HFFc6 (cell line): ENCODE measurements at places on chromosomes 1 and 21.

DNA sequence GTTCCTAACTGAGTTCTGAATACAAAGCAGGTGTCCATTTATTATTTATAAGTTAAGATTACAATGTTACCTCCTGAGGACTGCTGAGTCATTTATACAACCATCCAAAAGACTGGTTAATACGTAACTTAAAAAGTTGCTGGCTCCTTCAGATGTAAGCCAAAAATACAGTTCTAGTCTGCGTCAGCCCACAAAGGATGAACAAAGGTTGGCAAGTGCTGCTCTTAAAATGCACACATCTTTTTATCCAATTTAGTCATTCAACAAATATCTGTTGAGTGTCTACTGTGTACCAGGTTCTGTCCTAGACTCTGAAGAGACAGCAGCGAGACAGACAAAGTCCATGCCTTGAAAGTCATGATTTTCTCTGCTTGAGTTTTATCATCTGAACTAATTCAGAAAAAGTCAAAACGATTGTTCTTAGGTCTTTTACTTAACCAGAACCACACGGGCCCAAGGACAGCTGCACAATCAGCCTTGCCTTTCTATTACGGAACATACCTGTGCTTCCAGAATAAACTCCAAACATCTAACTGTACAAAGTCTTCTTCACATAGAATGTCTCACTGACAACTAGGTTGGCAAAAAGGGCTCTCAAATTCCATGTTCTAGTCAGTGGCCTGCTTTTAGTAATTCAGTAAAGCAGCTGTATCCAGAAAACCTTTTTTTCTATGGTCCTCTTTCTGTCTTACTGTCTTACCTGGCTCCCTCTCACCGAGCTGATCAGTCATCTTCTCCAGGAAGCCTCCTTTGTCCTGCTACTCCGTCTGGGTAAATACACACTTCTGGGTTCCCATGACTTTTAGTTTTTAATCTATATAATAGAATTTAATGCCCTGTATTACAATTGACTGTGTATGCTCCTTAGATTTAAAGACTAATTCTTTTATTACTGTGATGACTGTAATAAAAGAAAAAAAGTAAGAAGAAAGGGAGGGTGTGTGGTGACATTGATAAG is 15.5 kb upstream of the CNN3 start:
- no peak for DNase-seq

DNA sequence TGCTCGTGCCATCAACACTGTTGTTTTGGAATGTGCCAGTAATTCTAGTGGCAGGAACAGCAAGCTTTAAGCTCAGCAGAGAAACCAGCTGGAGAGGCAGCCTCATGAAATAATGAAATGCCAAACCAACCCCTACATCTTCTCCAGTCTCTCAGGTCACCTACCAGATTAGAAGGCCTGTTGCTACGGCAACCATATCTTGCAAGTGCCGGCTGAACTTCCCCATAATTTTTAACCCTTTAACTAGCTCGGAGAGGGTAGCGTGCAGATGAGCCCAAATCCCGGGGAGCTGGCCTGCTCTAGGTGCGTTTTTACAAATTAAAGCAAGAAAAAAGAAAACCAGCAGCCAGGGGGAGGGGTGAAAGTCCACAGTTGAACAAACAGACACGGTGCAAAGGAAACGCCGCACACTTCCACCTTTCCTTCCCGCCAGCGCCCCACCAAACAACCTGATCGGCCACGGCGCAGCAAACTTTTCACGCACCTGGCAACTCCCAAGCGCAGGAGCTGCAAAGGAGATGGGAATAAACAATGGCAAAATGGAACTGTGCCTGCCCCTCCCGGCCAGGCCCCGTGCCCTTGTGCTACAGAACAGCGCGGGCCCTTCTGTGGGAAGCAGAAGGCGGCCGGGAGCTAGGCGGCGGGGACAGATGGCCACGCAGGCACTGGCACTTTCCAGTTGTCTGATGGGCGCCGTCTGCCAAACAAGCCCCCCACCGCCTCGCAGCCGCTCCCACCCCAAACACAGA is 50.1 kb downstream of the SSBP3 start:
- DNase-seq: no peak

GRCh38 chr1:53334312-53334711 is 6.4 kb upstream of the LRP8 start:
- no peak for DNase-seq

- DNase-seq: peak; percentile 3
Observed at GRCh38 chr1:29849038-29849750, 612.9 kb downstream of the PTPRU start.

DNA sequence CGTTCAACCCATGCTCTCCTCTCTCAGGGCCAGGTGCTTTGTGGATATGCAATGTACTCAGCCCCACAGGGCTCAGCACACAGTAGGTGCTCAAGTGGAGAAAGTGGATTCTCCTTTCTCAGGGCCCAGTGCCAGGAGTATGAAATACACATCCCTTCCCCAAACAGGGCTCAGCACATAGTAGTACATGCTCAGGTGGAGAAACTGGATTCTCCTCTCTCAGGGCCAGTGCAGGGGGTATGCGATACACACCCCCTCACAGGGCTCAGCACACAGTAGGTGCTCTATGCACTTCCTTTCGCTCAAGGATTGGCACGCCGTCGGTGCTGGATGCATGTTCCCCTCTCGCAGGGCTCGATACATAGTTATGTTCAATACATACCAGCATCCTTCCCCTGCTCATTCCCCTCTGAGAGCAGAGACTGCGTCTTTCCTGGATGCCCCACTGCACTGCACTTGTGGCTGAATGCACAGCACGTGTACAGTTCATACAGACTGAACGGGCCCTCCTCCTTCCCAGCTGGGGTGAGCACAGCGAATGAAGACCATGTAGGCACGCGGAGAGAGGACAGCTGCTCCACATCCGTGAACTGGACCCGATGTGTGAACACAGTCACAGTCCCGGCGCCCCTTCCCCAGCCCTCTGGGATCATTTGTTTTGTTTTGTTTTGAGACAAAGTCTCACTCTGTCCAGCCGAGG is 16.6 kb upstream of the DISP3 start:
- no peak for DNase-seq

DNA sequence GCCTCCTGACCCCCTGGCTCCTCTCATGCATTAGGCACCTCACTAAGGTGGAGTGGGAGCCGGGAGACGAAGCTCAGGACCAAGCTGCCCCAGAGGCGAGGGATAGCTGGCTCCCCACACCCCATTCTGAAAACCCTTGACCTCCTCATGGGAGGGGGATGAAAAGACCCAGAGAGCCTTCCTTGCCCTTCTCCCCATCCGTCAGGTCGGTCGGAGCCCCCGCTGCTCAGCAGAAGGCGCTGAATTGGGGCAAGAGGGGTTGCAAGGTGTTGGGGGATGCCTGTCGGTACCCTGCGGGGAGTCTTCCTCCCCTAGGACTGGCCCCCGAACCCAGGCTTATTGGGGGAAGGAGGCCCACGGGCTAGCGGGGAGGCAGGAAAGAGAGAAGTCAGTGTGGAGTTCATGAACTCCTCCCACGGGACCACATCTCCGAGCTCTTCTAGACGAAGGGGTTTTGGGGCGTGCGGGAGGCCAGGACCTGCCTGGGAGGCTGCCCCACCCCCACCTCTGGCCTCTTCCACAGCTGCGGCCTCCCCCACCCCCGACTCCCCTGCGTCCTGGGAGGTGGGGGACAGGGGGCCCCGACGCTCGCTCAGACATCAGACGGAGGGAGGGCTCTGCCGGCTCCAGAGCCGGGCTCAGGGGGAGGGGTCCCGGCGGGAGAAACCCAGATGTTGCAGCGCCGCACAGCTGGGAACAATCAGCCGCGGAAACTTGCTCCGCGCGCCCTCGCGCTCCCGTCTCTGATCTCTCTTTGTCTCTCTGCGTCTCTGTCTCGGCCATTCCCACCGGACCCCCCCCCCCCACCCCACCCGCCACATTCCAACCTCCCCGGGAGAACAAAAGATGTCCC is 719 bp downstream of the MFAP2 start:
- DNase-seq: no peak

- no peak for DNase-seq
Observed at GRCh38 chr1:229129301-229130027, 141.4 kb upstream of the RAB4A start.

DNA sequence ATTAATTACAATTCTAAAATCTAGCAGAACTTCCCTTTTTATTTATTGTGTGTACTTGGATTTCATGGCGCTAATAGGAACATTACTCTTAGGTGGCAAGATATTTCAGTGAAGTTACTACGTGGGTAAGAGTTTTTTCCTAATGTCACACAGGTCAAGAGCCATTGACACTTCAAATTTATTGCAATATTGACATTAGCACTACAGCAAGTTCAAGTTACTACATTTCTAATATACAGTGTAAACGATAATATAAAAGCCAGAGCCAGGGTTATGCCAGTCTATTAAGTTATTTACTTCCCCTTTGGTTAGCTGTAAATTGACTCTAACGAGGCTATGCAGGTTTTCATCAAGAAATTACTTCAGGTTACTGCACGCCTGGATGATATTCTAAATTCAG is 29.7 kb downstream of the CHODL start:
- no peak for DNase-seq

- DNase-seq: no peak
Observed at GRCh38 chr1:207202480-207202879, 98.4 kb downstream of the C4BPA start.

GRCh38 chr21:43020177-43020576 is 45.8 kb downstream of the PKNOX1 start:
- DNase-seq: no peak

- no peak for DNase-seq
Observed at GRCh38 chr1:99358770-99359169, 94.5 kb downstream of the PLPPR4 start.

DNA sequence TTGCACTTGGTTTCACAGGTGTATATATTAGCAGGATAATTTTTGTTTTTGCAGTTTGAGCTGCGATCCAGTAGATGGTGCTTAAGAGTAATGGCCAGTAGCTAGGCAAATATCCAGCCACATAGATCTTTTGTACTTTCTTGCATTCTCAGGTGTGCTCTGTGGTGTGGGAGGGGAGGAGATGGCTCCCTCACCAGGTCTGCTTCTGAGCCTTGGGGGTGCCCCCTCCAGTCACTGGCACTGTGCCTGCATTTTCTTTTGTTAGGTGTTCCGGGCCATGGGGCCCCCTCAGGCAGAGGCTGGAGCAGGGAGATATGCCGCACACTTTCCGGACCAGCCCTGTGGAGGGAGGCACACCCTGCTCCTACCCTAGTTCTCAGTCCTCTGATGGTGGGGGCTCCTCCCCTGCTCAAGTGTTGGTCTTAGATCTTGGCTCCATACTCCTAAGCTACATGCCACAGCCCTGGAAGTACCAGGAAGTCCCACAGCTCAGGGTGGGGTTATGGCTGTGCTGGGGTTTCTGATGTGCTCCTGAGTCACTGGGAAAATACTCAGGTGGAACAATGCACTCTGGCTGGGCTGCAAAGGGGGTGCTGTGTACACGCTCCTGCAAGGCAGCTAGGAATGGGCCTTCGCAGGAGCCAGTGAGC is 197.6 kb upstream of the DMRTA2 start:
- DNase-seq: no peak

- no peak for DNase-seq
Observed at GRCh38 chr1:95475686-95476457, 241.9 kb downstream of the RWDD3 start.

DNA sequence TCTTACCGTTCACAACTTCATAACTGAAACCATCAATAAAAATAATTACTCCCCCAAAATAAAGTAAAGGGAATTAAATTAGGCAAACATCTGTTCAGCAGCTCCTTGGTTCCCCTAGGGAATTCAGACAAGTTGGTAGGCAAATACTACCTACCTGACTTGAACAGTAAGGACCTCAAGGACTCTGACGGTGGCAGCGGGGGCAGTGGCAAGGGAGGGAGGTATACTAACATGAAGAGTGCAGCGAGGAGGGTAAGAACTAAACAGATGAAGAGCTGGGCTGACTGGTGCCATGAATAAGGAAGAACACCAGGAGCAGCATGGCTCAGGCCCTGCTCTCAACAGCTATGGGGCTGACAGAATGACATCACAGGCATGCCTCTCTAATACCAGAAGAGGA is 33.1 kb downstream of the MTOR start:
- DNase-seq: no peak

DNA sequence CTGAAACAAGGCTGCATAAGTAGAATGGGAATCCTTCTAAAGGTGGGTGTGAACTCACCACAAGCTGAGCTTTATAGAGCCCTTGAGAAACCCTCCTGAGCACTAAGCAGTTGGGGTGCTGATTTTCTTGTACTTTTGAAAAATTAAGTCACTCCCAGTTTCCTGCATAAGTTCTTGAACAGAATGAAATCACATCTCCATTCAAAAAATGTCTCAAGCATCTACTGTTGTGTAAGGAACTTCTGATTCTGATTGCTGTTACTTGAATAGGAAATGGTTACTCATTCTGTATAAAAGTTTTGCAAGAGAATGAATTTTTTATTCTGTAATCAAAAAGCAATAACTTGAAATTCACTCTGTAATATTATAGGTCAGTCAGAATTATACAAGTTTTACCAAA is 50.8 kb upstream of the WNT2B start:
- no peak for DNase-seq

DNA sequence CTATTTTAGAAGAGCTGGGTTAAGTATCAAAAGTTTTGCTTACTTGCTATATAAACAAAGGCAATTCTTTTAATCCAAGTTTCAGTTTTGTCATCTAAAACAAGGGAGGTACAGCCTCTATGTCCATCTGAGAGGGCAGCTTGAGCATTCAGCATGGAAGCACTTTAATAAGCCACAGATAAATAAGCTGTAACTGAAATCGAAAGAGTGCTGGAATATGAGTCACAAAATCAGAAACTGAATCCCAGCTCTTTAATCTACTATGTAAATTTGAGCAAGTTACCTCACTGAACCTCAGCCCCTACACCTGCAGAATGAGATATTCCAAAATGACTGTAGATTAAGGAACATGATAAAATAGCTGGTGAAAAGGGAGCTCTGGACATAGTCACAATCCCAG is 80.0 kb upstream of the HP1BP3 start:
- no peak for DNase-seq

- DNase-seq: no peak
Observed at GRCh38 chr1:33120436-33121231, 39.7 kb downstream of the AZIN2 start.

GRCh38 chr1:201113451-201114244 is 1.4 kb upstream of the CACNA1S start:
- DNase-seq: no peak

- DNase-seq: no peak
Observed at GRCh38 chr1:228012555-228012954, 5.8 kb downstream of the WNT3A start.

- peak; percentile 91 for DNase-seq
Observed at GRCh38 chr1:111565079-111565478, 54.5 kb upstream of the RAP1A start.

GRCh38 chr21:15121655-15122120 is 56.9 kb upstream of the NRIP1 start:
- DNase-seq: peak; percentile 7

- peak; percentile 91 for DNase-seq
Observed at GRCh38 chr1:17765444-17766411, 10.6 kb downstream of the ACTL8 start.

DNA sequence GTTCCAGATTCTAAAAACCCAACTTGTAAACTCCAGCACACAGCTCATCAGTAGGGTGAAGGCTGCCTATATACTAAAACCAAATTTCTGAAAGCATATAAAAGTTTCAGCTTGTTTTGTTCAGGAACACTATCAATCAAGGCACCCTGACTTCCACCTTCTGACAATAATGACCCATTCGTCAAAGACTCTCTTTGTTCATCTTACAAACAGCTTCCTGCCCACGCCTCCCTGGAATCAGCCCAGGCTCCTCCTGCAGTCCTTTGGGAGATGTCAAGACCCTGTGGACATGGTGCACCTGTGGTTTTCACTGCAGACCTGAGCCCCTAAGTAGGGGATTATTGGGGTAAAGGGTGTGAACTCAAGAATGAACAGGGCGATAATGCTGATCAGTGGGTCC is 178.9 kb upstream of the CAMK1G start:
- no peak for DNase-seq
